Daoy (cell line): ENCODE measurements at places on chromosomes 7 and 10. TPM values are rescaled to one million over a fixed set of nuclear protein-coding genes. Genes with fewer than 3 reads are reported as not detected.
A peak's percentile ranks its signal among the peaks of the same experiment; 100 is the strongest.

DNA sequence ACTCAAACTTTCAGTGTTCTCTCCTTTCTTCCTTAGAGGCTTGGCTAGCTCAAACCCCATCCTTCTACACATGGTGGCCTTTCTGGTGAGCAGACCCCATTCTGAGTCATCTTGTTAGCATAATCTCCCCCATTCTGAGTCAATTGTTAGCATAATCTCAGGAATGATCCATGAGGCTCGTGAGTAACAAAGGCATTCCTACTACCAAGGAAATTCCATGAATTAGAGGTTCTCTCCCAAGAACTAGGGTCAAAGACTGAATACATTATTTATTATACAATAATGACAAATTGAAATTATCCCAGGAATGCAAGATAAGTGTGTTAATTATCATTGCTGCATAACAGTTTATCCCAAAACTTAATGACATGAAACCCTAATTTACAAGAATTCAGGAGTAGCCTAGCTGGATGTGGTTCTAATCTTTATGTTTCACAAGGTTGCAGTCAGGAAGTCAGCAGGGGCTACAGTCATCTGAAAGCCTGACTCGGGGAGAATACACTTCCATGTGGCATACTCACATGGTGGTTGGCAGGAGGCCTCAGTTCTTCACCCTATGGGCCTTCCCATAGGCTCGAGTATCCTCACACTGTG, 100.2 kb downstream of the MMRN2 start:
- peak; percentile 7 for DNase-seq

Gene ASB15
- not detected in 2 replicates for total RNA-seq

- DNase-seq, result no peak
Observed at GRCh38 chr10:14278533-14278932, 52.2 kb downstream of the FRMD4A start.

DNA sequence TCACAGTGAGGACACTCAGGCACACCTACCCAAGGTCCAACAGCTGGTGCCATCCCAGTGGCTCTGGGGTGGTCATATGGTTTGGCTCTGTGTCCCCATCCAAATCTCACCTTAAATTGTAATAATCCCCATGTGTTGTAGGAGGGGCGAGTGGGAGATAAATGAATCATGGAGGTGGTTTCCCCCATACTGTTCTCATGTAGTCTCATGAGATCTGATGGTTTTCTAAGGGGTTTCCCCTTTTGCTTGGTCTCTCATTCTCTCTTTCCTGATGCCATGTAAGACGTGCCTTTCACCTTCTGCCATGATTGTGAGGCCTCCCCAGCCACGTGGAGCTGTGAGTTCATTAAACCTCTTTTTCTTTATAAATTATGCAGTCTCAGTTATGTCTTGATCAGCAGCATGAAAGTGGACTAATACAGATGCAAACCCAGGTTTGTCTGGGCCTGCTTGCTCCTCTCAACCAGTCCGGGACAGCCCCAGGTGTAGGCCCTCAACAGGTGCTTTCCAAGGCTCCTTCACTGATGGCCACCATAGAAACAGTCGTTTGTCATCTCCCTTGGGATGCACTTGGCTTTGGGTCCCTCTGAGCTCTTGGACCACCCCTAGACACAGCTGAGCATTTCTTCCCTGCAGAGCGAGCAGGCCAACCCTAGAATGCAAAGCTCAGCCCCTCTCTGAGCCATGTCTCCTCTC, 101.3 kb upstream of the CTBP2 start:
- no peak for DNase-seq

DNA sequence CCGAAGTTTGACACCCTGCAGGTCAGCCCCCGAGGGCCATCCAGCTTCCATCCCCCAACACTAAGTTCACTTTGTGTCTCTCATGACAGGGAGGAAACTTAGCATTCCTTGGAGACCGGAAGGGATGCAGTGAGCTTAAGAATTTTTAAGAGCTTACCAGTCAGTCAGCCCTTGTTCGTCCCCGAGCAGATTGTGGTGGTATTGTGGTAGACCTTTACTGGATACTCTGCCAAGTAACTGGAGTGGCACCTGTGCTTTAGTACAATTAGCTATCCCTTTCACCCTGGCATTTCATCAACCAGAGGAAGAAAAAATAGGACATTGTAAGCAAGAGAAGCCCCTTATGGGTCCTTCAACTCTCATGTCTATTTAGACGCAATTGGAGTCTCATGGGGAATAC, 74.8 kb downstream of the NSUN6 start:
- no peak for DNase-seq

DNA sequence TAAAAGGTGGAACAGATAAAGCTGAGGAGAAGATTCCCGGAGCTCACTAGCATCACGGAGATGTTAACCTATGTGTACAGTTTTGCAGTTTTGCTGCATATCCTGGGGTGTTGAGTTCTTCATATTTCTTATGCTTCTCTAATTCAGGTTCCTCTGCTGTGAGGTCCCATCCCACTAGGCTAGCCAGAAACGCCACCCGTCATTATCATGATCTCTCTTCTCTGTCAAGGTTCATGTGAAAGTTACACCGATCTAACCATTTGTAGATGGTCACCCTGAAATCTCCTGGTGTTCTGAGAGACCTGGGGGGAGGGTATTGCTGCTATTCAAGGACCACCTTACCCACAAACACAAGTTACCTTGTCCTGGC, 136.3 kb downstream of the CCDC71L start:
- no peak for DNase-seq

DNA sequence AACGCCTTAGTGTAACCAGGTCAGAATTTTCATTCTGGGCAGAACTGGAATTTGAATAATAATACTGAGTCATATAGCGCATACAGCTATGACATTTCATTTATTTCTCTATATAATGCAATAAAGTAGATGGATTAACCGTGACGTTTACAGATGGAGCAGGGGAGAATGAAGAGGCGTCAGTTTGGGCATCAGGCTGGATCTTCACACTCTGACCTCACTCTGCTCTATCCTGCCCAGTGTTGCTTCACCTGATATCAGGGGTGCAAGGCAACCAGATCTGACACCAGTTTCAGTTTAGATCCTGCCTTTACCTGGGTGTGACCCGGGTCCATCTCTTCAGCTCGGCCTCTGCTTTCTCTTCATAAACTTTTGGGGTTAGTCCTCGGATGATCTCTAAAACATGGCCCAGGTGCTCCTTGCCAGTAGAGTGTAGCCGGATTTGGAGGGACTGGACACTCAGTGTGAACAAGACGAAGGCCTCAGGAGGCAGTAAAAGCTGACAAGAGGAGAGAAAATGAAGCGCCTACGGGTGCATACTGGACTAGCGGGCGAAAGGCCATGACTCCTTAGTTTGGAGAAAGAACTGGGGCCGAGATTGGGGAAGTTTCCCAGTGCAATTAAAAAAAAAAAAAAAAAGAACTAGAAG, 1.4 kb upstream of the ZYX start:
- DNase-seq, result no peak

DNA sequence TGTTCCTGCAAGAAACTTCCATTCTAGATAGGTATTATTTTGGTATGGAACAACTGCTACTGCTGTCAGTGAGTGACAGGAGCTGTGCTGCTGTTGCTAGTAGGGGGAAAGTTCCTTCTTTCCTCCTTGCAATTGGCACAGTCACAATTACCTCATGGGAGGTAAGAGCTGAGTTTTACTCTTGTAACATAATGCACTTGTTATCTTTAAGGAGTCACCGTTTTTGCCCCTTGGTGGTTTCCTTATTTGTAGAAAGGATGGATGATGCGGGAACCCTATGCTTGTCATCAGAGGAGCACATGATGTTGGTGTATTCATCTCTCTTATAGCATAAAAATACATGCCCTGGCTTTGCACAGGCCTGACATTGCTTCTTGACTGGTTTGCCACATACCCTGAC, 234.7 kb upstream of the NPY start:
- DNase-seq, result peak; percentile 72

GRCh38 chr7:55170335-55171069, 151.7 kb downstream of the EGFR start:
- DNase-seq, result no peak

- DNase-seq, result no peak
Observed at GRCh38 chr7:157652161-157652953, 315.6 kb downstream of the DNAJB6 start.
